ENCODE measurements at places on chromosomes 16 and 17.
A peak's percentile ranks its signal among the peaks of the same experiment; 100 is the strongest.

- no peak for DNase-seq
Measured at GRCh38 chr16:52547004-52547833, at the start of gene TOX3. TSS of gene TOX3 (minus strand) at chr16:52547143. CDS start at chr16:52546723, 420 bp downstream.

- no peak for DNase-seq
Measured at GRCh38 chr16:23724785-23725131, 11.7 kb upstream of the ERN2 start.

DNA sequence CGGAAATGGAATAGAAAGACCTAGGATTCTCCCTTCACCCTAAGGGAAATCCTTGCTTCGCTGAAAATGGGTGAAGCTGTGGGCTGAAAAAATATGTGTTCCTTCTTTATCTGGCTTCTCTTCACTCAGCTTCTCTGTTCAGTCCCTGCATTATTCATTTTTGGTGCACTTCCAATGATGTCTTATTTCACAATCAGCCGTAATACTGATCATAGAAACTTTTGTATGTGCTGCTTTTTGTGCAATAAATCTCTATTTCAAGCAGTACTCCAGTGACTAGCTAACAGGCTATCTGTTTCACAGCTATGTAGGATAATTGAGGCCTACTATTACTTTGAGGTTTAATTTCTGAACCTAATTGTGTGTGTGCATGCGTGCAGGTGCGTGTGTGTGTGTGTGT is 144.6 kb downstream of the FOXL1 start:
- no peak for DNase-seq

- no peak for DNase-seq
Measured at GRCh38 chr17:63314761-63315160, 131.3 kb downstream of the CYB561 start.

GRCh38 chr16:85455534-85455933 is 157.6 kb upstream of the GSE1 start:
- no peak for DNase-seq

GRCh38 chr17:77884967-77885641 is 73.4 kb upstream of the TNRC6C start:
- no peak for DNase-seq

DNA sequence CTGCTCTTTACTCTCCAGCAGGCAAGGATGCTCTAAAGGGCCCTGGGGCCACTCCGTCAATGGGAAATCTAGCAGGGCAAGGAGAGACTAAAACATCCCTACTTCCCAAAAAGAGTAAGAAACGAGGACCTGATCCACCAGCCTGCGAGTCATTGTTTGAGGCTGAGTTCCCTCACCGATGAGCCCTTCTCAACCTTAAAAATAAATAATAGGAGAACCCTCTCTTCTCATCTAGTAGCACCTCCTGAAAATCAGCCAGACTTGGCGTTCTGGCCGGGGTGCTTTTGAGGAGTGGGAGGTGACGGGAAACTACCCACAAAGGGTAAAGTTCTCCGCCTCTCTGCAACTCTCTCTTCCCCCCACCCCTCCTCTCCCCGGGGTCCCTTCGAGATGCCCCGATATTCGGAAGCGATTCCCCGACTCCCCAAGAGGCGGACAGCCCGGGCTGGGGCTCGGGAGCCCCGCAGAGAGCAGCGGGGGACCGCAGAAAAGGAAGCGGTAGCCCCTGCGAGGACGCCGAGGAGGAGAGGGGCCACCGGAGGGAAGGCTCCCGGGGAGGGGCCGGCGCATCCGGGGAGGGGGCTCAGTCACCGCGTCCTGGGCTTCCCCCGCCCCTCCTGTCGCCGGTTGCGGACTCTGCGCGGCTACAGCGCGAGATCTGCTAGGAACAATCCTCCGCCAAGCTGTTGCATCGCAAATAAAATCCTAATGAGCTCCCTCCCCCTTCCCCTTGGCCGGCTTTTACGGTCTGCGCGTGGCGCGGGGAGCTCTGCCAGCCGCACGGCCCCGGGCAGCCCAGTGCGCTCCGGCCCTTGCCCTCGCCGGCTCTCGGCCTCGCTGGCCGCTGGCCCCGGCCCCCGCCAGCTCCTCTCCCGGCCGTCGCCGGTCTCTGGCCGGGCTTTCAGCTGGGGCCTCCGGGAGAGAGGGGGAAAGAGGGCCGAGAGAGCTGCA is 1.3 kb downstream of the HOXB9 start:
- no peak for DNase-seq

DNA sequence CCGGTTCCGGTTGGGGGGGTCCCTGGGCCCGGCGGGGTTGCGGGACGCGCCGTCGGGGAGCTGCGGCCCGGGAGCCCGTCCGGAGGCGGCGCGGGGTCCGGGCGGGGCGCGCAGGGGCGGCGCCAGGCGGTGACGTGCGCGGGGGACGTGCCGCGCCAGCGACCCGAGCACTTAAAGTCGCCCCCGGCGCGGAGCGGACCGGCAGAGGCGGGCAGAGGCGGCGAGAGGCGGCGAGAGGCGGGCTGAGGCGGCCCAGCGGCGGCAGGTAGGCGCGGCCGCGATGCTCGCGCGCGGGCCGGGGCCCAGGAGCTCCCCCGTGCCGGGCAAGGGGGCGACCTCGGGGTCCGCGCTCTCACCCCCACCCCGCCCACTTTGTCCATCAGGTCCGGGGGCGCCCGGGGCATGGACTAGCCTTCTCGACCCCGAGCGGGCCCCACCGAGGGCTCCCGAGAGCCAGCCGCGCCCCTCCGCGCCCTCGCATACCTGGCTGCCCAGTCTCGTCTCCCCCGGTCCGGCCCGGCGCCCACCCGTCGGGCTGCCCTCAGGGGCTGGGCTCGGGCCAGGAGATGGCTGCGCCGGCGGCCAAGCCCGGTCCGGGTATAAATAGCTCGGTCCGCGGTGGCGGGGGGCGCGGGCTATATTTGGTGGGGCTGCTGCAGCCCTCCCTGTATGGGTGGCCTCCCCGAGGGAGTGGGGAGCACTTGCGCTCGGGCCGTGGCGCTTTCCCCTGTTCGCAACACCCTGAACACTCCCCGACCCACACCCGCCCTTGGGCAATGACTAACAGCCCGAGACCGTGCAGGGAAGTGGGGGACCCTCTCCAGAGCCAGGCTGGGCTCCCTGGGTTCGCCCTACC is at the start of gene SLC16A3:
Gene SLC16A3 (plus strand): TSS at position 201 of the 856 bp plus-strand sequence. CDS start 6,967 bp downstream, outside the sequence.
- peak; percentile 45 for DNase-seq

DNA sequence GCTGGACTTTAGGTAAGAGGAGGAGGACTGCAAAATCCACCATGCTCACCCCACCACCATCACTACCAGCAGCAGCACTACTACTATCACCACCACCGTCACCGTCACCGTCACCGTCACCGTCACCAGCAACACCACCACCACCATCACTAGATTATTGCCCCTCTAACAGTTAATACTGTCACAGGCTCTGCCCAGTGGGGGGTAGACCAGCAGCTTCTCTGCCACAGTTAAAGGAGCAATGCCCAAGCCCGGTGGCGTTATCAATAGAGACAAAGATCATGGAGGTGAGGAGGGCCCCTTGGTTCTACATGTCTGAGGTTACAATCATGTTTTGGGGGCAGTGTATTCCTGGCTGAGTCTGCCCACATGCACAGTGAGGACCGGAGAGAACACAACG is 184.4 kb upstream of the DYNLRB2 start:
- no peak for DNase-seq

GRCh38 chr17:42849451-42850181 is 1.4 kb upstream of the AOC3 start:
- no peak for DNase-seq
